Femur (tissue), 1 donor: ENCODE measurements at places on chromosomes 7 and 10.
A peak's percentile ranks its signal among the peaks of the same experiment; 100 is the strongest.

DNA sequence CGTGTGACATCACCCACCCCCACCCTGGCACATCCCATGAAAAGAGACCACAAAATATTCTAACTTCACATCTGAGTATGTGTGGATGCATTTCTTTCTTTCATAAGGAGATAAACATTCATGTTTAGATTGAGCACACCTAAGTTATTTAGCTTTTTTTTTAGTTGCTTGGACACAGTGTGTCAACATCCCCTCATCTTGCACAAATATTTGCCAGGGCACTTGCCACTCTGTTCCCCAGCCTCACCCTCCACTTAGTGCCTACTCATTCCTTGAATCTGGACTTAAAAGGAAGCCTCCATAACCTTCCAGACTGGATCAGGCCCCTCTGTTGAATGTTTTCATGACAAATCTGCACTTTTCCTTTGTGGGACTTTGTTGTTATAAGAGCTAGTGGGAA, 338.9 kb upstream of the IGFBP3 start:
- no peak for DNase-seq

GRCh38 chr7:51327287-51327717, 10.7 kb upstream of the COBL start:
- DNase-seq: no peak

DNA sequence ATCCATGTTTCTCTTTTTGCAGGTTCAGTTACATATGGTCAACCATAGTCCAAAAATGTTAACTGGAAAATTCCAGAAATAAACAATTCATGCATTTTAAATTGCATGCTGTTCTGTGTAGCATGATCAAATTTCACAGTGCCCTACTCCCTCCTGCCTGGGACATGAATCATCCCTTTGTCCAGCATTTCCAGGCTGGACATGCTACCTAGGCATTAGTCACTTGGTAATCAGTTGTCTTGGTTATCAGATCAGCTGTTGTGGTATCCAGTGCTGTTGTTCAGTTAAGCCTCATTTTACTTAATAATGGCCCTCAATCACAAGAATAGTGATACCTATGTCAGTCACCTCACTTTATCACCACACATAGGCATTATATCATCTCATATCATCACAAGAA, 7.3 kb upstream of the PNLIP start:
- no peak for DNase-seq

GRCh38 chr7:147153571-147153970, 1037.0 kb downstream of the CNTNAP2 start:
- DNase-seq: no peak

GRCh38 chr7:102042016-102042656, 224.7 kb downstream of the CUX1 start:
- DNase-seq: no peak

GRCh38 chr7:105979405-105979804, 16.3 kb downstream of the CDHR3 start:
- DNase-seq: no peak

GRCh38 chr7:115293628-115294240, 371.8 kb downstream of the MDFIC start:
- DNase-seq: no peak

- DNase-seq: no peak
Measured at GRCh38 chr10:74282848-74283210, 131.8 kb downstream of the ADK start.

DNA sequence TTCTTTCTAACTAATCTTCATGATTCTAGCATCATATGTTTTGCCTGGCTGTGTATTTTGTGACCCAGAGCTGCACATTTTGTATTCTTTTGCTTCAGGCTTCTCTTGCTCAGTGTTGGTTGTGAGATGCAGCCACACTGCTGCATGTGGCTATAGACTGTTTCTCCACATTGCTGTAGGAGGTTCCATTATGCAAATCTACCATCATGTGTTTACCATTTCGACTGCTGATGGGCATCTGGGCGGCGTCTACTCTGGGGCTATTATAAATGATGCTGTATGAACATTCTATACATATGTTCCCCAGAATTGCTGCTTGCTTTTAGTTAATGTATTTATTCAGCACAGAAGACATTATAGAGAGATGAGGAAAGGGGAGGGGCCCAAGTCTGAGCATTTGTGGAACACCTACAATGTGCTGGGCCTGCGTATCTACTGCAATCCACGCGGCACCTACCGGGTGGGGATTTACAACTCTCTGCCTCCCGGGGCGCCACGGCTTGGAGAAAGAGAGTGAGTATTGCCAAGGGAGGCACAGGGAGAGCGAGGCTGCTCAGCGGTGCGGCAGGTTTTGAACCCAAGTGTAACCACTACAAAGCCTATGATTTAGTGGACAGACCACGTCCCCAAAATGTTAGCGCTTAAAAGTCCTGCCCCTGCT, 172.5 kb downstream of the PRKAG2 start:
- DNase-seq: no peak

- DNase-seq: no peak
Measured at GRCh38 chr7:48168159-48168558, 3.1 kb upstream of the ABCA13 start.

- no peak for DNase-seq
Measured at GRCh38 chr10:11282156-11282555, 264.5 kb downstream of the CELF2 start.

- no peak for DNase-seq
Measured at GRCh38 chr7:7924303-7924702, 44.3 kb upstream of the GLCCI1 start.

DNA sequence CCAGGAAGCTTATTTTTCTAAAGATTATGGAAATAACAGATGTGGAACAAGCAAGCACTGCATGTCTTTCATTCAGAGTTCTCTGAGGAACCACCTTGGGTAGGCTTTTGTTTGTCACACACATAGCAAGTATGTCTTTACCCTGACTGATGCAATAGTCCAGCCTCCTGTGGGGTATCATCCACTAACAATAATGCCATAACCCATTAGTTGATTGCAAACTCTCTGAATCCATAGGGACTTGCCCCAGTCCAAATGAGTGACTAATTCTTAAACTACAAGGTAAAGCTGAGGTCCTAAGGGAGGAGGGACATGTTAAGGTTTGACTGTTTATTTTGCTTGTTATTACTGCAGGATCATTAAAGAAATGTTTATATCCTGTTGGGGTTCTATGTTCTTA, 151.4 kb upstream of the PRPS1L1 start:
- DNase-seq: no peak

DNA sequence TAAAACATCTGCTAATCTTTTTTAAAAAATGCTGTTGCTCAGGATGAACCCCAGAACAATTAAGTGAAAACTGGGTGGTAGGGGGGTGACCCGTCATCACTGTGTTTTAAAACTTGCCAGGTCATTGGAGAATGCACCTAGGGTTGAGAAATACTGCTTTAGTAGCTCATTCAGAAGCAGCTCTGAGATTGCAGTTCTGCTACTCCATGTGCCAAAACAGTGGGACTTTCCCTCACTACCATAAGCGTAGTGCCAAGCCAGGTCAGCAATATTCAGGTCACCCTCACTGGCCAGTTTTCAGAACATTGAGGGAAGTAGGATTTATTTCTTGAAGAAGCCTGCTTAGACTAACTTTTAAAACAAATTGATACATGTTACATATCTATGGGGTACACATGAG, 5.2 kb downstream of the STEAP2 start:
- no peak for DNase-seq

DNA sequence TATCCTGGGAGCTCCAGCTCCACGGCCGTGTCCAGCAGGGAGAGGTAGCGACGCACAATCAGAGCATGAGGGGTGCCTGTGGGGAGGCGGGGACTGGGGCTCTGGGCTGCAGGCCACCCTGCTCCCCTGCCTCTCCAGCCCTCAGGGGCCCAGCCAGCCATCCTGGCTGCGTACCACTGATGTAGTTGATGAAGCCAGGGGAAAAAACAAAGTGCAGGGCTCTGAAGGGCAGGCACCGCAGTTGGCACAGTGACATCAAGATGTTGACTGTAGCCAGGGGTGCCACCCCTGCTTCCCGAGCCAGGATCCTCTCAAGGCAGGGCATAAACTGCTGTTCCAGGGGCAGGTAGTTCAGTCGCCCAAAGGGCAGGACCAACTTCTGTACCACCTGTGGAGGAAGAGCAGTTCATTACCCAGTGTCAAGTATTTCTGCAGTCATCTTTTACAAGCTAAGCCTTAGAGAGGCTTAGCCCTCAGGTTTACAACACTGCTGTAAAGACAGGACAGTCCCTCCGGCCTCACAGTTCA, 2.8 kb downstream of the FASTK start:
- DNase-seq: no peak

DNA sequence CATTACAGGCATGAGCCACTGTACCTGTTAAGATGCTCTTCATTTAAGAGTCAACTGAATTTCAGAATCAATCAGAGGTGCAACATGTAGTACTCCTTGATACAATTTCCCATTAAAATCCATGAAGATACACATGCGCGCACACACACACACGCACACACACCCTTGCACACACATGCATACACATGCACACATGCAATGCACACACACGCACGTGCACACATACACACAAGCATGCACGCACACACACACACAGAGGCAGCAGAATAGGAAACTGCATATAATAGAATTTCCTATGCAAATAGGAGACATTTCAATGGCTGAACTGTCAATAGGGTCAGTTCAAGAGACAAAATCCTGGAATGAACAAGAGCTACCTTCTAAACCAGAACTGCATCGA, 192.6 kb downstream of the CALN1 start:
- DNase-seq: no peak

- DNase-seq: no peak
Measured at GRCh38 chr7:81308643-81309322, 389.9 kb upstream of the SEMA3C start.

- no peak for DNase-seq
Measured at GRCh38 chr10:112960151-112960681, 10.2 kb downstream of the TCF7L2 start.

- no peak for DNase-seq
Measured at GRCh38 chr7:30705596-30705995, 23.3 kb upstream of the CRHR2 start.

- peak; percentile 23 for DNase-seq
Measured at GRCh38 chr7:5451391-5451790, 27.8 kb upstream of the TNRC18 start.

- no peak for DNase-seq
Measured at GRCh38 chr10:95350219-95350829, 59.5 kb upstream of the PDLIM1 start.

DNA sequence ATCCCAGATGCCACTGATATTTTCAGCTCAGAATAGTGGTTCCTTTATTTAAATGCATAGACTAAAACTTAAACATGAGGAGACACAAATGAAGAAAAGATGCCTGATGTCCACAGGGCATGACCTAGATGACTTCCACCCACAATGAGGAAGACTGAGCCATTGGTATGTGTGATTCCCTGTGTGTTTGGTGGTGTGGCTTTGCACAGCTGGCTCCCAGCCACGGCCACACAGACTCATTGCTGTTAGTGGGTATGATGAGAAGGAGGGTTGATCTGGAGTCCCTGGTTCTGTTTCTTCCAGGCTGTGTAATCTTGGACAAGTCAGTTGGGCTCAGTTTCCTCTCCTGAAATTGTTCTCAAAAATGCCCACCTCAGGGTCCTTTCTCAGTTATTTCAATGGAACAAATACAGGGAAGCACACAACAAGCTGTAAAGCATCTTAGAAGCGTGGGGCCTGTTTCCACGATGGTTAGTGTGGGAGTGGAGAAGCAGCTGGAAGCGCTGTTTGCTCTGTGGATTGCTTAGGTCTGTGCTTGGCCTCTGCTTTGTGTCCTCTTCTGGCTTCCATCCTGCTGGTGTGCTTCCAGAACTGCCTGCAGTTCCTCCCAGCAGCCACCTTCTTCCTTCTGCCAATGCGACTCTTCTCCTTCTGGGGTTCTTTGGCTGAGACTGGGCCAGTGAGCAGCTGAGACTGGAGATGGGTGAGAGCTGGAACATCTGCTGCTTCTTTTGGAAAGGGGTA, 303.7 kb downstream of the BMPER start:
- DNase-seq: peak; percentile 41

DNA sequence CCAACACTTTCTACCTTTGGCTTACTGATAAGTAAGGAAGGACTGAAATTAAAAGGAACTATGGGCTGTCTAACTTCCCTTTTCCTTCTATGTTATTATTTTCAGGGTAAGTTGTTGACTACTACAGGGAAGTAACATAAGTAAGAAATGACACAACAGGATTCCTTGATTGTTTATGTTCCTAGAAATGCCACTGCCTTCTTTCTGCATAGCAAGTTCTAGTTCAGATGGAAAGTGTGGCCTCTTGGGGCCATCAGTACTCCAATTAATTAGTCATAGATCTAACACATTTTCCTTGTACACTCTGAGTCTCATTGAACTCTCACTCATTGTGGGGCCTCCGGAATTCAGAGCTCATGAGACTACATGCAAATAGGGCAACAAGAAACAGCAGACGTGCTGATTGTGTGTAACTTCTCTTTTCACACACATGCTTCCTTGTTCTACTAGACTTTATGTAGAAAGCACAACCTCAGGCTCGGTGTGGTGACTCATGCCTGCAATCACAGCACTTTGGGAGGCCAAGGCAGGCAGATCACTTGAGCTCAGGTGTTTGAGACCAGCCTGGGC, 35.3 kb upstream of the HIBADH start:
- no peak for DNase-seq

DNA sequence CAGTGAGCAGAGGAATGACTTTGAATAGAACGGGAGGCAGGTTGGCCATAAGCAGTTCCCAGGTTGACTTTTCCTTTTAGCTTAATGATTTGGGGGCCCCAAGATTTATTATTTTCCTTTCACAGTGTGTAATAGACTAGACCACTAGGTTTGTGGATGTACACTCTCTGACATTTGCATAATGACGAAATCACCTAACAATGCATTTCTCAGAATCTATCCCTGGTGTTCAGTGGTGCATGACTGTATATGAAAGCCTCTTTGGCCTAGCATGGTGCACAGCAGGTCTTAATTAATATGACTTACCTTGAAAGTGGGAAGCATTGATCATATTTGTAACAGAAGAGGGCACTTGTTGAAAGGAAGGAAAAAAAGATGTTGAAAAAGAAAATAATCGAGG, 761.9 kb downstream of the TYW1 start:
- no peak for DNase-seq

GRCh38 chr10:126734967-126735366, 64.5 kb upstream of the C10orf90 start:
- DNase-seq: no peak

DNA sequence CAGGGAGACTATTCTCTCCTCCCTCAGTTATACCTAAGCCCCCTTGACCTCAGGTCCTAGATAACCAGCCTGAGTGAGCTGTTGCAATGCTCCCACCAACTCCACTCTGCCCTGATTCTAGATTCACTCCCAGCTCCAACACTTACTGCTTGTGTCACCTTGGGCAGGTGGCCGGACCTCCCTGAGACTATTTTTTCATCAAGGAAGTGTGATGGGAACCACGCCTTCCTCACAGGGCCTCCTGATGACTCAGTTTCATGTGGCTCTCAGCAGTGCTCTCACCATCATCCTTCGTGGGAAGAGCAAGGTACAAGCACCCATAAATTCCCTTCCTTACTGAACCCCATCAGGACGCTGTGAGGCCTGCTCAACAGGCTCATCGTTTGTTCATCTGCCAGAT, 925.8 kb upstream of the ZNF722 start:
- DNase-seq: no peak

DNA sequence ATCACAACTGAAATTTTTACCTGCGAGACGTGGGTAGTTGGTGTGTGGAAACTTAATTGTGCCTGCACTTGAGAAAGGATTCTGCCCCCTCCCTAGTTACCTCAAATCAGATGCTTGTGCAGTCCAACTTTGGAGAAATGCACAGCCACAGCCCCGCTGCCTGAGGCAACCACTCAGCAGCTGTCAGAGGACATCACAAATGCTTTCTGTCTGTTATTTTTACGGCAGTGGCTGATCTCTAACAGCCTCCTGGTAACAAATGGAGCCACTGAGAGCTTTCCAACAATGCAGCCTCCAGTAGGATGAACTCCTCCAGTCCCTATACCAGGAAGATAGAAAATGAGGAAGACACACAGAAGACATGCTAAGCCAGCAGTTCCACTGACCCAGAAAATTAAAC, 712.2 kb upstream of the GHITM start:
- no peak for DNase-seq
